ENCODE measurements at places on chromosomes 12 and 14.

DNA sequence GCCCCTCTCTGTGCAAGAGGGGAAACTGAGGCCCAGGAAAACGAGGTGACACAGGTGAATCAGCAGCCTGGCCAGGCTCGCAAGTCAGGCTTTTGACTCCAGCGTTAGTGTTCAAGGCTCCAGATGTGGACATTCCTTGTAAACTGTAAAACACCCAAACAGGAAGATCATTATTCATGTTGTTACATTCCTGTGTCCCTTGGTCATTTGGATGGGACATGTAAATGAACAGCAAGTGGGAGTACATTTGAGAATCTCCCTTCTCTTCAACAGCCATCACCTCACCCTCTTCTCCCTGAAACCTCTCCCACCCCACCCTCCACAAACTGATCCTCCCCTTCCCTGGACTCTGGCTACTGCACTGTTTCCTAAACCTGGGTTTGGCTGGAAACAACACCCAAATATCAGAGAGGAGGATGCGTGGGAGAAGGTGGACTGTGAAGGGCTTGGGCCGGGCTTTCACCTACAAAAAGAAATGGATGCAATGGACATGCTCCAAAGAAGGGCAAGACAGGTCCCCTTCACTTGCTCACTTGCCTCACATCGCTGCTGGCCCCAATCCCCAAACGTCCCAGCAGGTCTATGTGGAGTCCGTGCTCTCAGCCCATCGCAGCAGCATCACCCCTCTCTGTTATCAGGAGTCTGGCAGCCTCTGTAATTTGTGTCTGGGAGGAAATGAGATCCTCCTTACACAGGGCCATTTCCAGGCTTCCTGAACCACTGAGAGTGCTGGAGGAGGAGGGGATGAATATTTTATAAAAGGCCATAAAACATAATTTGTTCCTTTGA, 76.7 kb downstream of the GALNT8 start:
- DNase-seq, result no peak

DNA sequence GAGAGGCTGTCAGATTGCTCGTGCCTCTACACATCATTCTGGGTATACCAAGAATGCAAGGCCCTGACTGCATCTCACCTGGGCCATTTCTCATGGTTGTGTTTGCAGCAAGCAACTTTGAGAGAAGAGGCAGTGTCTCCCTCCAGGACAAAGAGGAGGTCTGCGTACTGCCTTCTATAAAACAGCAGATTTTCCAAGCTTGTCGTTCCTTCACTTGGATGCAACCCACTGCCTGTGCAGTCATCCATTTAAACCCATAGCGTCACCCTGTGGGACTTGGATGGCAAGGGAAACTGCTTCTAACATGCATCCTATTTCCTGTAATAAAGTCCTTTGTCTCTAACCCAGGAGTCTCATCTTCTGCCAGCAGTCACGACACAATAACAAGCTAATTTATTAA, 1.3 kb downstream of the POMT2 start:
- DNase-seq, result no peak

GRCh38 chr14:68140076-68140741, 320.6 kb downstream of the RAD51B start:
- peak; percentile 100 for DNase-seq

DNA sequence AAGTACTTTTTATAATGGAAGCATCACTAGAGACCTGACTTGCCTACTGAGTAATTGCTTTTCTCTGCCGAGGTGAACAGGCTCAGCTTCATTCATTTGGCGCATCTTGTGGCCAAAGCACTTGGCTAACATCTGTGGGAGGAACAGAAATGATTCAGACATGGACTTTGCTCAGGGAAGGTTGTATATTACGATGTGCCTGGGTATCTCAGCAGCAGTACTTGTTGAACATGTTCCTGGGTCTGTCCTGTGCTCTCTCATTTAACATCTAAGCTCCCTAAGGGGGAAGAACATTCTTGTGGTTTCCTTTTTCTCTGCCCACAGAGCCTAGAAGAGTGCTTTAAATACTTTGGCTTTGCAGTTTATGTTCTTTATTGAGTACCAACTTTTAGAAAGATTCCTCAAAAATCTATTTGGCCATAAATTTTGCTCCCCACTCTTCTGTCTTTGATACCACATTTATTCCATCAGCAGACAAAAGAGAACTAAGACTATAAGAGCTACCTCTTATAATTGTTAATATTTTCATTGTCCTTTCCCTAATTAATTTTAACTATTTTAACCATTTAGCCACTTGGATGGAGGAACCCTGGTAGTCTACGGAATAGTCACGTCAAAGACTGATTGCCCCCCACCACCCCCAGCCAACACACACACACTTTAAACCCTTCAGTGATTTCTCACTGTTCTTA, 101.2 kb upstream of the EGLN3 start:
- DNase-seq, result peak; percentile 95

DNA sequence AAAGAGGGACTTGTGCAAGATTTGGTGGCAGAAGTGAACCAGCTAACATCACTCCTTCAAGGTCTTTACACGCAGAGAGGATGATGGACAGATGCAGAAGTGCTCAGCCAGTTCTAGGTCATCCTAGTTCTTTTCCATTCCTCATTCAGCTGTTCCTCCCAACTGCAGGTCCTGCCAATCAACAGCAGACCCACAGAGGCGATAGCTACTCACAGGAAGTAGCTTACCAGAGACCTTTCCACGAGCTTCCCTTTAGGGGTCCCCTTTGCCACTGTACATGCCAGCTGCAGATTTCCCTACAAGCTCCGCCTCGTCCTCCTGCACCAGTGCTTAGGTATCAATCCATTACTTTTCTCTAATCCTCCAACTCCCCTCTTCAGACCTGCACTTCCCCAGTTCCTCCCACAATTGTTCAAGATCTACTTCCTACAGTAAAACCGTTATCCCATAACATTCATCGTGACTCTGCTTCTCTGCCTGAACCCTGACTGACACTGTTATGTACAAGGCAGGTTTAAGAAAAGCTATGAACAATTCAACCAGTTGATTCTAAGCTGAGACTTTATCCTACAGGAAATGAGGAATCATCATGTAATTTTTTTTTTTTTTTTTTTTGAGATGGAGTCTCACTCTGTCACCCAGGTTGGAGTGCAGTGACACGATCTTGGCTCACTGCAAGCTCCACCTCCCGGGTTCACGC, 22.5 kb downstream of the RECQL start:
- DNase-seq, result no peak

GRCh38 chr14:68678471-68678870, 114.4 kb downstream of the ZFP36L1 start:
- DNase-seq, result no peak
